IMR-90 (cell line): ENCODE measurements at places on chromosomes 7 and 10. TPM values are rescaled to one million over a fixed set of nuclear protein-coding genes. Genes with fewer than 3 reads are reported as not detected.

- no peaks in the 10 kb centered on the region for H3K4me1 ChIP-seq
- H3K4me3 ChIP-seq, result no peak overlapping the region
- DNase-seq, result no peak
- no peaks in the 10 kb centered on the region for H3K36me3 ChIP-seq
- H3K27me3 ChIP-seq, result no peaks in the 10 kb centered on the region
Measured at GRCh38 chr10:2284071-2284470, 546.7 kb upstream of the ADARB2 start.

Gene CDHR1
- polyA plus RNA-seq, result not detected in 2 replicates

DNA sequence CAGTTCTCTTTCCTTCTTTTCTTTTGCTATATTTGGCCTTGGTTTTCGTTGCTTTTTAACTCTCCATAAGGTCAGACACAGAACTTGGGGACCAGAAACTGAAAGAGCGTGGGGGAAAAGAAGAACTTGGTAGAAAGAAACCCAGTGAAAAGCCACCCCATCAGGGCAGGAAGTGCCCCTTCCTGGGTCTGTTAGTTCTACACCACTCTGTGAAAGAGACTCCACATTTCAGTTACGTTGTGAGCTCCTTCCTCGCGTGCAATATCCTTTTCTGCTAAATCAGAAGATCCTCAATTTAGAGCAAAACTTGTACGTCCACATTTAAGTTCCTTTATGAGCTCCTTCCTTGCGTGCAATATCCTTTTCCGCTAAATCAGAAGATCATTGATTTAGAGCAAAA, 220.6 kb upstream of the FOXK1 start:
- H3K27me3 ChIP-seq, result no peaks in the 10 kb centered on the region
- H3K36me3 ChIP-seq, result no peaks in the 10 kb centered on the region
- no peaks in the 10 kb centered on the region for H3K4me1 ChIP-seq
- no peak overlapping the region for H3K4me3 ChIP-seq
- no peak for DNase-seq

Gene POM121L12
- polyA plus RNA-seq, result not detected in 2 replicates

GRCh38 chr7:135584362-135585353, 26.9 kb downstream of the NUP205 start:
- H3K27ac ChIP-seq, result no peak overlapping the region
- H3K36me3 ChIP-seq, result peaks cover 35% of the 10 kb centered on the region
- no peaks in the 10 kb centered on the region for H3K27me3 ChIP-seq
- no peak overlapping the region for H3K4me3 ChIP-seq

DNA sequence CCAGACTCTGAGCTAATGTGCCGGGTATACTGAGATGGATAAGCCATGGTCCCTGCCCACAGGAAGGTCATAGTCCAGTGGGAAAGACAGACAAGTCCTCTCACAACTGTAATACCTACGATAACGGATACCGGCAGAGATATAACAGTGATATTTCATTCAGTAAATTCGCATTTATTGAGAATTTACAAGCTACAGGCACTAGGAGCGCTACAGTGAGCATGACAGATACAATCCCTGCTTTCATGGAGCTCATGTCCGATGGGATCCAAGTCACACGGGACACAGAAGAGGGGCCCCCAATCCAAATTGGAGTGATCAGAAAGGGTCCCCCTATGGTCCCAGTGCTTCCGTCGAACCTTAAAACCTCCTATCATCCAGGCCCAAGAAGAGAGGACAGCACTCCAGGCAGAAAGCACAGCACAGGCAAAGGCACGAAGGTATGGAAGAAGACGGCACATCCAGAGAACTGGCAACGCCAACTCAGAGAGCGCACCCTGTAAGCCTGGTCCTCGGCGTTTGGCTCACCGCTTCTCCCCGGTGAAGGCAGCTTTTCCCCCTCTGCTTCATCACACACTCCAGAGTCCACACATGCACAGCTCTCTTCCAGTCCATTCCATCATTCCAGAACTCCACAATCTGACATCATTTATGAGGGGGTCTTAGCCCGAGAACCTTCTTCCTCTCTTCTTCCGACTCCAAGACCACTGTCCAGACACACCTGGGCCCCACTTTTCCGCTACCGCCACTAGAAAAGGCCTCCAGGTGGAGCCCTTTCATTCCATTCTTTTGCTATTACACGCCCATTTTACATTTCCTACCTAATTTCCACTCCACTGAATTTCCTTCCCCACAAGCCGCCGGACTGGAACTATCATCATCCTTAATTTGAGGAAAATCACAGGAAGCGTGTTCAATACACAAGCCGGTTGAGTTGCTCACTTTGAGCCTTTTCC, 47.8 kb upstream of the NKX2-3 start:
- H3K4me1 ChIP-seq, result no peaks in the 10 kb centered on the region
- H3K27me3 ChIP-seq, result peaks cover 16% of the 10 kb centered on the region
- H3K4me3 ChIP-seq, result no peak overlapping the region
- no peak for DNase-seq
- no peaks in the 10 kb centered on the region for H3K36me3 ChIP-seq

DNA sequence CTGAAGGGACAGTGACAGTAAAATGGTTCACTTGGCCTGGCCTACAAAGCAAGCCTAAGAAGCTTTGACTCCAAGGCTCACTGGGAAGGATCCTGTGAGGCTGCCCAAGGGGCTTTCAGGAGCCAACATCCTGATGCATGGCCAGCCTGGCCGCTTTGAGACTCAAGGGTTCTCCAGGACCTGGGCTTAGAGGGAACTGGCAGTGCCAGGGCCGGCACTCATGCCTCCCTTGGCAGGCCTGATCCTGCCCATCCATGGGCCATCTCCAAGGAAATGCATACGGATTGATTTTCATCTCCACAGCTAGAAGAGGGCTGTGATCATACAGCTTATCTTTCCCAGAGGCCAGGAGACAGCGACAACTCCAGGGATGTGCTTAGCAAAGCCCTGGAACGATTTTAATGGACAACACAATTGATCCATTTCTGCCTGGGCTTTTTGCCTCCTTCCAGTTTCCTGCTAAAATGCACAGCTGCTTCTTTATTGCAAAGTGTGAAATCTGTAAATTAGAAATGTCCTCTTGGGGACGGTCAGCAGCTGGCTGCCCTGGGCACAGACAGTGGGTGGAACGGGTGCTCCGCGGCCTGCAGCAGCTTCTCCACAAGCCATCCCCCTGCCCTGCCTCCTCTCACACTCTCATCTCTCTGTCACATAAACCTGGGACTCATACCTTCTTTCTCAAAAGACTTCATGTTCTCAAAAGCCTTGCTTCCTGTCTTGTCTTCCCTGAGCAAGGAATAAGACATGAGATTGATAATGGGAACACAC, 288.5 kb downstream of the GRID1 start:
- H3K36me3 ChIP-seq, result no peaks in the 10 kb centered on the region
- no peak overlapping the region for H3K27ac ChIP-seq
- no peaks in the 10 kb centered on the region for H3K27me3 ChIP-seq
- H3K4me3 ChIP-seq, result no peak overlapping the region
- H3K4me1 ChIP-seq, result no peaks in the 10 kb centered on the region
- no peak for DNase-seq
